Thoracic aorta (tissue), 2 donors: ENCODE measurements at places on chromosomes 4 and X.
A peak's percentile ranks its signal among the peaks of the same experiment; 100 is the strongest.

- no peak overlapping the region for H3K4me3 ChIP-seq
- no peak for DNase-seq
- no peak overlapping the region for H3K27ac ChIP-seq
Observed at GRCh38 chr4:41647383-41647782, 101.1 kb downstream of the PHOX2B start.

- no peaks in the 10 kb centered on the region for H3K4me1 ChIP-seq
- no peaks in the 10 kb centered on the region for H3K27me3 ChIP-seq
- H3K27ac ChIP-seq = no peak overlapping the region
- DNase-seq = no peak
- H3K36me3 ChIP-seq = no peaks in the 10 kb centered on the region
Observed at GRCh38 chr4:2063557-2064275, 4.6 kb downstream of the NAT8L start.

GRCh38 chr4:38669208-38669607, 5.2 kb downstream of the KLF3 start:
- peak overlapping the region; percentile 13 for H3K4me3 ChIP-seq
- H3K36me3 ChIP-seq = no peaks in the 10 kb centered on the region
- no peaks in the 10 kb centered on the region for H3K27me3 ChIP-seq
- H3K4me1 ChIP-seq = peaks cover 75% of the 10 kb centered on the region
- peak overlapping the region; percentile 51 for H3K27ac ChIP-seq

GRCh38 chr4:81449015-81449414, 22.7 kb downstream of the RASGEF1B start:
- no peaks in the 10 kb centered on the region for H3K36me3 ChIP-seq
- DNase-seq = no peak
- no peak overlapping the region for H3K4me3 ChIP-seq
- no peaks in the 10 kb centered on the region for H3K27me3 ChIP-seq

DNA sequence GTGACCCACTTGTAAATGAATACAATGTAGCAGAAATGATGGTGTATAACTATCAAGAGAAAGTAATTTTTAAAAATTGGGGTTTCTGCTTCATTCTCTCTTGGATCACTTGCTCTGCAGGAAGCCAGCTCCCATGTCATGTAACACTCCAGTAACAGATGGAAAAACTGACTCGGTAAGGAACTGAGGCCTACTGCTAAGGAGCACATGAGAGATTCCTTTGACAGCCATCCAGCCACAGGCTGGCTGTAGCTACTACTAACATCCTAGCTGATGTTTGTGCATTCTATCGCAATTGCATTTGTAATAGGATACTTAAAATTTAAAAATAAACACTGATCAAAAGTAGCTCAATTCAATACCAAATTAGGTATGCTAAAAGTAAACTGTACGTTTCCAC, 102.3 kb upstream of the MAB21L2 start:
- H3K27ac ChIP-seq = no peak overlapping the region
- no peak overlapping the region for H3K4me3 ChIP-seq
- H3K27me3 ChIP-seq = no peaks in the 10 kb centered on the region
- H3K36me3 ChIP-seq = no peaks in the 10 kb centered on the region

DNA sequence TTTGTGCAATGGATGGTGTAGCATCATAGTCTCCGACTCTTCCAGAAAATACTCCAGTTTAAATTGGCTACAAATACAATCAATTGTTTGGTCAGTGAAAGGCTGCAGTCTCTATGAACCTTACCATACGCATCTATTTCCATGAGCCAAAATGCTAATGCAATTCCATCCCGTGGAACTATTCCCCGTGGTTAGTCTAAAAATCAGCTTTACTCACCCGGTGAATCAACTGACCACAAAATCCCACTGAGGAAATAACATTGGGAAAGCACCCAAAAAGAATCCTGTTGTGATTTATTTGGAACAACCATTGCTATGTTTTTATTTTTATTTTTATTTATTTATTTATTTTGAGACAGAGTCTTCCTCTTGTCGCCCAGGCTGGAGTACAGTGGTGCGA, 87.1 kb downstream of the DHX15 start:
- H3K4me3 ChIP-seq = no peak overlapping the region
- H3K27me3 ChIP-seq = no peaks in the 10 kb centered on the region
- DNase-seq = no peak
- H3K36me3 ChIP-seq = no peaks in the 10 kb centered on the region

- H3K27me3 ChIP-seq = no peaks in the 10 kb centered on the region
- H3K4me3 ChIP-seq = no peak overlapping the region
- H3K4me1 ChIP-seq = no peaks in the 10 kb centered on the region
Observed at GRCh38 chr4:38169524-38169923, 209.3 kb downstream of the PTTG2 start.

DNA sequence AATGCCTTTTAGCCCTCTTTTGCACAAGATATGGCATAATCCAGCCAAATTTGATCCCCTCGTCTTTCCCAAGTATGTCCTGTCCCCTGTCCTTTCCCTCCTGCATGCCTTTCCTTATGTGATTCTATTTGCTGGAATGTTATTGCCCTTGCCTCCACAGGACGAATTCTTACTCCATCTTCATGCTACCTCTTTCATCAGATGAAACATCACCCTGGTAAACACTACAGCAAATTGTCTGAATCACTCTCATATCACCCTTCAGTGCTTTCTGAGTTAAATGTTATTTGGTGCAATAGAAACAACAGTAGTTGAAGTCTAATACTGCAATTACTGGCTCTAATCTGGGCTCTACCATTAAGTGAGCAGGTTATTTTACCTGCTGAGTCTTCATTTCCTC, 52.2 kb upstream of the FAT1 start:
- no peak overlapping the region for H3K27ac ChIP-seq
- no peak for DNase-seq
- no peaks in the 10 kb centered on the region for H3K27me3 ChIP-seq
- H3K4me1 ChIP-seq = no peaks in the 10 kb centered on the region
- H3K36me3 ChIP-seq = no peaks in the 10 kb centered on the region
- no peak overlapping the region for H3K4me3 ChIP-seq

- no peak overlapping the region for H3K4me3 ChIP-seq
- no peak for DNase-seq
- no peak overlapping the region for H3K27ac ChIP-seq
- no peaks in the 10 kb centered on the region for H3K4me1 ChIP-seq
Observed at GRCh38 chr4:40621229-40621591, 8.5 kb downstream of the RBM47 start.

- no peak for DNase-seq
- H3K36me3 ChIP-seq = no peaks in the 10 kb centered on the region
- H3K27me3 ChIP-seq = no peaks in the 10 kb centered on the region
- H3K27ac ChIP-seq = no peak overlapping the region
- H3K4me1 ChIP-seq = no peaks in the 10 kb centered on the region
- H3K4me3 ChIP-seq = no peak overlapping the region
Observed at GRCh38 chr4:124097447-124097846, 615.1 kb downstream of the ANKRD50 start.

DNA sequence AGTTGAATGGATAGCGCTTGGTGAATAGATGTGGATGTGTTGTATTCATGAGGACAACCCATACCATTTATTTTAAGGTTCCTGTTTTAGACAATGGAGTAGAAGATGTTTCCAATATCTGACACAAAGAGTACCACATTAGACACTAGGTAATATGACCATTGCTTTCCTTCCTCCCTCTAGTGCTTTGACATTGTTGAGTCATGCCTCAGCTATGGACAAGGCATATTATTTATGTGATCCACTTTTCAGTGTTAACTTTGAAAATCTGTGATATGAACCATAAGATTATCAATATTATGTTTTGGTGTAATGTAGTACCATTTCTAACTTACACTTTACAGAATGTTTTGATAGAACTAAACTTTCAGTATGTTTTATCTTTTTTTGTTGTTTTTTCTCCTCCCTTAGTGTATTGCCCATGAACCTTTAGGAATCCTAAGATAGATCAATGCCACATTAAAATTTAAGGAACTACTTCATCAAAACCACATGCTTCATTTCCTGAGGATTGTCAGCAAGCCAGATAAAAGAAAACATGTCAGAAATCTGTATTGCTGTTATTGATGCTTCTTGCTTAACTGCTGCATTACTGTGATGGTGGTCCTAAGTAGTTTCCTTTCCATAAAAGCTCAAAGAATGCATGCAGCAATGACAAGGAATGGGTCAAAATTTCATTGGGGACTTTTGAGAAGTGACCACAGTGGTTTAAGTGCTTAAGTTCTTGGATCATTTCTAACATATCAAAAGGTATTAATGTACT, 105.0 kb downstream of the PCDH7 start:
- no peak for DNase-seq
- H3K27me3 ChIP-seq = no peaks in the 10 kb centered on the region
- H3K27ac ChIP-seq = no peak overlapping the region
- no peak overlapping the region for H3K4me3 ChIP-seq
- H3K4me1 ChIP-seq = peaks cover 46% of the 10 kb centered on the region

- H3K4me1 ChIP-seq = no peaks in the 10 kb centered on the region
- no peaks in the 10 kb centered on the region for H3K36me3 ChIP-seq
- DNase-seq = no peak
- H3K27ac ChIP-seq = no peak overlapping the region
- no peaks in the 10 kb centered on the region for H3K27me3 ChIP-seq
Observed at GRCh38 chr4:82510216-82510615, 51.6 kb downstream of the TMEM150C start.
